ENCODE measurements at places on chromosomes 5 and 9.

DNA sequence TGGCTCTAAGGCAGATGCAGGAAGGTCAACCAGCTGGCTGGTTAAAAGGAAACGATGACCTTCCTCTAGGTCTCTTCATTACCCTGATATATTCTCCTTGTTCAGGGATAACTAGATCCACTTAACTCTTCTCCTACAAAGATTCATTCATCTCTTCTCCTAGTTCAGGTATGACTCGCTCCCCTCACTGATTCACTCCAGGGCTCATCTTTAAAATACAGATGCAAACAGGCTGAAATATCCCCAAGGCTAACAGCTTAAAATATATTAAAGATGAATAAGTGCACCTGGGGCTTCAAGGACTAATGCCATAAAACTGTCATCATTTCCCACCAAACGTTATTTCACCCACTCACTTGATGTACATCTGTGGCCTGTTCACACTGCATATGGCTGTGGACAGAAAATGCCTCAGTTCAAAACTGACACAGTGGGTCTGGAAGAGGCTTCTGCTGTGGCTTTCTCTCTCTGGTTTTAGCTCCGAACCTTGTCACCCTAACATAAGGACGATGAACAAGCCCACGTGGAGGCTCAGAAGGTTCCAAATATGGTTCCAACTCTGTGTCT is 366.9 kb downstream of the DEPDC1B start:
- no peak for DNase-seq

- DNase-seq, result no peak
Observed at GRCh38 chr5:157445745-157446411, 14.1 kb upstream of the NIPAL4 start.

- DNase-seq, result no peak
Observed at GRCh38 chr5:91160714-91161285, 222.3 kb downstream of the ARRDC3 start.

- DNase-seq, result peak; percentile 90
Observed at GRCh38 chr9:129482521-129483414, 138.1 kb downstream of the C9orf50 start.

DNA sequence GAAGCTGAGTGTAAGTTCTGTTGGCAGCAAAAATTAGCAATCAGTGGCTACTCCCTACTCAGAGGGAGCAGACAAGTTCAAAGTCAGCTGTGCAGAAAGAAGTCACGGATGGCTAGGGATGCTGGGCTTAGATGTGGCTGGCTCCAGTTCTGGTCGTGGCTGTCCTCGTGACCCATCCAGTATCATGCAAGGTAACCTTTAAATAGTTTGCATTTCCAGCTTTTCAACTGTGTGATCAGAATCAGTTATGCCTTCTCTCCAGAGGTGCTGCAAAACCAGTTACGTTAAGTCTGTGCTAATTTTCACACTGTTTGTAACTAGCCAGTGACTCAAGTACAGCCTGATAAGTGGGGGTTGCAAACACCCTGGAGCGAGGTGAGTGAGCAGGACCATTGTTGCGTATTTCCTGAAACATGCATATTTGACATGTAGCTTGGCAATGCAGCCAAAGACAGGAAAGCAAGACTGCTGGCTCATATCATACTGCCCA is 302.4 kb downstream of the ATPSCKMT start:
- DNase-seq, result no peak

DNA sequence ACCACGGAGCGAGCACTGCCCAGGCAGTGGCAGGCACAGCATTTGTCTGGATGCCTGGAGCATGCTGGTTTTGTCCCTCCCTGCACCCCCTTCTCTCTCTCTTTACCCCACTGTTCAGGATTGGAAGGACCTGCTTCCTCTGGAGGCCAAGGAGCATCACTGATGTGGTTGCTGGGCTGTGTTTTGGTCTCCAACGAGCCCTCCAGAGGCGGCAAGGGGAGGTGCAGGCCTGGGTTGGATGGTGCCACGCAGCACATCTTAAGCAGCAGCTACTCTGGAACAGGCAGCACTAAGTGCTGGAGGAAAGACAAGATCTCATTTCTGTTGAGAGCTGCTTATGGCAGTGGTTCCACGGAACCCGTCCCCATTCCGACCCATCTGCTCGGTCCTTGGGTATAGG is 139.6 kb downstream of the CMYA5 start:
- DNase-seq, result no peak

DNA sequence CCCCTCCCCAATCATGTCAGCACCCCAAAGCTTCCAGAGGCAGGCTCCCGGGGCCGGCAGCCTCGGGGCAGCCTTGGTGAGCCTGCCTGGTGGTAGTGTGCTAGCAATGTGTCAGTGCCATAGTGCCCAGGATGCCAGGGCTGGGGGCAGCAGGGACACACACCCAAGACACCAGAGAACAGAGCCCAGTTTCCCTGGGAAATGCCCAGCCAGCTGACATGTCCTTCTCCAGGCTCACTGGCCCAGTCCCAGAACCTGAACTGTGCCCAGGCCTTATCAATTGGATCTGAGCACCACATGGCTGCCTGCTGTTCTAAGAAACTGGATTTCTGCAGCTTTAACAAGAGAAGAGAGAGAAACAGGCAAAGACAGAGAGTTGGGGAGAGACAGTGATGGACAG is 74.9 kb upstream of the LRRTM2 start:
- no peak for DNase-seq

GRCh38 chr5:95770830-95771708 is 39.9 kb downstream of the RHOBTB3 start:
- no peak for DNase-seq

DNA sequence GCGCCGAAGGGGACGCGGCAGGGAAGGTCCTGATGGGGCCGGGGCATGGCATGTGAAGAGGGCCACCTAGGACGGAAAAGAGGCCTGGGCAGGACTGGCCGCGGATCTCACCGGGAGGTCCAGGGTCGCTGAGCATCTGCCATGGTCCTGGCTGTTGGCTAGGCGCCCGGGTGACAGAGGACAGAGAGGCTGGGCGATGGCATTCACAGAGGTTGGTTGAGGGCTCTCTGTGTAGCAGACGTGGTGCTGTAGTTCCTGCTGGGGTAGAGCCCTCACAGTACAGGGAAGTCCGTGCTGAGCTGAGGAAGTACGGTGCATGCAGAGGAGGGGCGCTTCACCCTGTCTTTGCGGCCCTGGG is 427 bp downstream of the PCYOX1L start:
- no peak for DNase-seq

DNA sequence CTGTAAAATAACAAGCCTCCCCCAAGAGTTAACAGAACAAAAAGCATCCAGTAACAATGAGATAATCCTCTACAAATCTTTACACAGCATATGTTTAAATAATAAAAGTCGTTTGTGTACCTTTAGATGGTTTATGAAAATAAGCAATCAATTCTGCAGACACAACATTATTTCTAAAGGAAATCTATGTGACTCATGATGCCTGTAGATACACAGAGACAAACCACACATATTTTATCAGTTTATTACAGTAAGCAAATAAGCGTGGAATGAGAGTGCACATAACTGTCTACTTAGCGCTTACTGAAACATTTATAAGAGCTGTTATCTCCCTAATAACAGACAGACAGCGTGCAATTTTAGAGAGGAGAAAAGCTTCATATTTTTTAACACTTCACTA is 243.6 kb downstream of the AP3B1 start:
- no peak for DNase-seq

GRCh38 chr9:35510383-35510753 is 20.5 kb downstream of the RUSC2 start:
- DNase-seq, result no peak

DNA sequence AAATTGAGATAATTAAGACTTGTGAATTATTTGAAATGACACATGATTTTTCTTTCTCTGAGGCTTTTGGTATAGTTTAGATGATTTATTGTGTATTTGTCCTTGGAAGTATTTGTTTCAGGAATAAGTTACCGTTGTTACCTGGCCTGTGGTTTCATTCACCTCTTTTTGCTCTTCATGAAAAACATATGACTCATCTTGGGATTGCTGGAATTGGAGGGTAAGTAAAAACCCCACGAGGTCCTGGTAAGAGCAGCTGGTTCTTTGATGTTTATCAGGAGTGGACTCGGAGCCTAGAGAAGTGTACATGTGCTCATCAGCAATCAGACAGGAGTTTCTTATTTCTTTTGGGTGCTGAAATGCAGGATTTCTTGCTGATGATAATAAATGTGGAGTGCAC is 275.3 kb downstream of the PSAT1 start:
- no peak for DNase-seq

GRCh38 chr5:36494841-36495601 is 111.4 kb upstream of the SLC1A3 start:
- no peak for DNase-seq

DNA sequence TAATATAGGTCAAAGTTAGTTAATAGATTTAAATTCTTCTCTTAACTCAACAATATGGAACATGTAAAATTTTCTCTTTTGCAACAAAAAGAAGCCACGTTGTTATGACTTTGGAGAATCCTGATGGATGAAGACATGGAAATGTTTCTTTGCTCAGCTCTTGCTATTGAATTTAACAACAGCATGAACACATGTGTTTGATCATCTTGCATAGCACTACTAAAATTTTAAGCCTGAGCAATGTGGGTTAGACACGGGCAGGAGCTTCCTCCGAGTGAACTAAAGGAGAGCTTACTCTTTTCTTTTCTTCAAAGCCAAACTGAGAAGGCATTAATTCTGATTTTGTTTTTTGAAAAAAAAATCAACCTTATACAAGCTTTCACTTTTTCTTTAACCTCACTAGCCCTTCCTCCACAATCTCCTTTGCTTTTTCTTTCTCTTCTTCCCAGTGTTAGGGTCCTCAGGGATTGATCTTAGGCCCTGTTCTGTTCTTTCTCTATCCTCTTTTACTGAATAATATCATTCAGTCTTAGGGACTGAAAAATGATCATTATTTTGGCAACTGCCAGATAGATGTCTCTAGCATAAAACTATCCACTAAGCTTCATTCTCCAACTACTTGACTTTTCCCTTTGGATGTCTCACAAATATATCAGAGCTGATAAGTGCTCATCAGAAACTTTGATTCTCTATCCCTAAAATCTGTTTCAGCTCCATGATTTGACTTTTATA is 36.9 kb downstream of the ADAMTS19 start:
- DNase-seq, result no peak

DNA sequence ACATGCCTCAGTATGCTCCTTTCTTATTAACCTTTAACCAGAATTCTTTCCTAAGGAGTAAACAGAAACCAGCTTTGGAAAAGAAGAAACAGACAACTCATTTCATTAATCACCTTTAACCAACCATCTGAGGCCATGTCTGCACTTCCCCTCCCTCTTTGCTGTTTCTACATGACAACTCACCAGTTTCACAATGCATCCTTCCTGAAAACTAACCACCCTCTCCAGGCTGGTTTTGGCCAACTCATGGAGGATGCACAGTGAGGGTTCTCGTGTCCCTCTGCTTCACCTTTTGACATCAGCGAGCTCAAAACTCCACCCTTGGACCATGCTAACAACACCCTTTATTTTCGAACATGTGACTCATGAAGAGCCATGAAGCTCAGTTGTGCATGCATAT is 244.1 kb downstream of the ELAVL2 start:
- DNase-seq, result no peak

DNA sequence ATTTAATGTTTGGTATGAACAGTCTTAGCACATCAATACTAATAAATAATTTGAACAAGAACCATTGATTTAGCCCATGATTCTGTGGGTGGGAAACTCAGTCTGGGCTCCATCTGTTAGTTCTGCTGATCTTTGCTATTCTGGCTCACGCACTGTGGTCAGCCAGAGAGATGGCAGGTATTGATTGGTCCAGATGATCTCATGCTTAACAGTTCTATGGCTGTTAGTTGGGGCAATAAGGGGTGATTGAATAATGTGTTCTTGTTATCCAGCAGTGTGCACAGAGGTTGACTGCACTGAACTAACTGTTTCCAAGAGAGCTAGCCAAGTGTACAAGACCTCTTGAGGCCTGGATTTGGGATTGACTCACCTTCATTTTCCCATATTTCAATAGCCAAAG is 824.3 kb downstream of the SEMA5A start:
- no peak for DNase-seq

- no peak for DNase-seq
Observed at GRCh38 chr9:113446323-113446740, 17.2 kb upstream of the RGS3 start.

GRCh38 chr9:105295201-105295550 is 50.7 kb downstream of the SLC44A1 start:
- no peak for DNase-seq

DNA sequence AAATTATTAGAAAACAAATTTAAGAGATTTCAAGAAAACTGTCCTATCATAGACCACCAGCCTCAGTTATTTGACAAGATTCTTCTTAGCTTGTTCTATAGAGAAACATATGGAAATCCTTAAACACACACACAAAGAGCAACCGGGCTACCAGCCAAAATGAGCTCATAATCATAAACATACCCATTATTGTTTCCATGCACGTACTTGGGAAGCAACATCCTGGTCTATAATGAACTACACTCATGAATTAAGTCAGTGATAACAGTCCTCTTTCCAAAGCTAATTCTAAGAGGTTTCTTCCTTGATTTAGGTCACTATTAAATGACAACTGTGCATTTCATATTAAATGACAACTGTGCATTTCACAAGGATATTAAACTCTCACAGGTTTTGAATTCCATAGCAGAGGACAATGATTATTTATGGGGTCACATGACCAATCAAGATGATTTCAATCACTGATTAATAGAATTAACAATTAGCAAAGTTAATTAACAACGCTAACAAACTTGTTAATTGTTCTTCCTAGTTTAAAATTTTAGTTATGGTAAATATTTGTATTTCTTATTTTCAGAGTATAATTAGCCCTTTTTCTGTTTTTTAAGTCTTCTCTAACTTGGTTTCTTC is 77.0 kb downstream of the OXCT1 start:
- no peak for DNase-seq

- DNase-seq, result no peak
Observed at GRCh38 chr5:1884678-1885403, 2.1 kb upstream of the IRX4 start.

- DNase-seq, result no peak
Observed at GRCh38 chr5:109944461-109944860, 254.7 kb downstream of the MAN2A1 start.

DNA sequence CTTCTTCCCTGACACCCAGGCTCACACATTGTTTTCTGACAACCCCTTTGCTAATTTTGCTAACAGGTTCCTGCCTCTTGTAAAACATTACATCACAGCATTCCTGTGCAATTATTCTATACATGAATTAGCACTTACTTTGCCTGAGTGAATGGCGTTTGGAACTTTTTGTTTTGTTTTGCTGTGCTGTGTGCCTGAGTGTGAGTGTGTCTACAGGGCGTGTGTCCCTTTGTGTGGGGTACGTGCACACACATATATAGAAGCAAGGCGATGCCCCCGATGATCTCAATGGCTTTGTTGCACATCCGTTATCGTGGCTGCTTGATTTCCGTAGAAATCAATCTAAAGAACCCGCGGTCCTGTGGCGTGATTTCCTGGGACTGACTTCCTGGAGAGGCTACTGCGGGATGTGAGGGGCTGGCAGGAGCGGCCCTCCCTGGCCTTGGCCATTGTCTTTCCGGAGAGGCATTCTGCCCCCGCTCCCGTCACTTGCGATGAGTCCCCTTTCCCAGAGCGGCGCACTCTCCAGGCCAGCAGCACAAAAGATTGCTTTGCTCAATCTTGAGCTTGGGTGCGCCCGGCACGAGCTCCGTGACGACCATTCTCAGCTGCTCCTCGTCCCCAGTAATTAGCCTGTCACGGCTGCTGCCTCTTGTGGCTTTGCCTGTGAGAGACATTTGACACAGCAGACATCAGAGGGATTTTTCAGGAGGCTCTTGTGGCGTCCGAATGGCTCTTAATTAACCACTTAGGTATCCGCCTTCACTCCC is 398.1 kb upstream of the IRX1 start:
- no peak for DNase-seq
